ENCODE measurements at places on chromosomes 4 and X.

DNA sequence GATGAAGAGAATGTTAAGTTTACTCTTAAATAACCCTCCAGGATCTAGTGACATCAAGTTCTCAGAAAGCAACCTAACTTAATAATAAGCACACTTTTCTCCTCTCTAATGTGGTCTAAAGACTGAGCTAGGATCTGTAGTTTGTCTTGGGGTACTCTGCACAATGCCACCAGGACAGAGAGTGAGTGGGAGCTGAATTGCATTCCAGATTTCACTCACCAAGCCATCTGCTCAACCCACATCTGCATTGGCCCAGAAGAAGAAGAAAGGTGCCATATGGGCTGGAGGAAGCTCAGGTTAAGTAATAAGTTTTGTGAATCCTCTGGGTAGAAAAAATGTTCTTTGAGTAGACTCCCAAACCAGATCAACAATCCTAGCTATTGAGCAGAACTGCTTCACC, 384.6 kb downstream of the PPP3CA start:
- DNase-seq: no peak

DNA sequence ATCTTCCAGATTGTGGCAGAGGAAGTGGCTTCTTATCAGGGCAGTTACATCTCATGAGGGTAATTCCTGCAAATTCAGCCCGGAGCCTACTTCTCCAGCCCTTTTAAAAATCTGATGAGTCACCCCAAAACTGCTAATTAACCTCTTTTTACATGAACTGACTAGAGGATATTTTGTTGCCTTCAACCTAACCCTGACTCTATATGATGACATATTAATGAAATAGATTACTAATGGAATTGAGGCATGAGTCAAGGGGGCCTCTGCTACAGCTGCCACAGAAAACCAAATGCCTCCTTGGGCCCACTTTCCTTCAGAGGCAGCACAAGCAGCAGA, 72.5 kb downstream of the QRFPR start:
- DNase-seq: no peak

GRCh38 chr4:112141366-112142138, 3.7 kb upstream of the FAM241A start:
- DNase-seq: no peak

DNA sequence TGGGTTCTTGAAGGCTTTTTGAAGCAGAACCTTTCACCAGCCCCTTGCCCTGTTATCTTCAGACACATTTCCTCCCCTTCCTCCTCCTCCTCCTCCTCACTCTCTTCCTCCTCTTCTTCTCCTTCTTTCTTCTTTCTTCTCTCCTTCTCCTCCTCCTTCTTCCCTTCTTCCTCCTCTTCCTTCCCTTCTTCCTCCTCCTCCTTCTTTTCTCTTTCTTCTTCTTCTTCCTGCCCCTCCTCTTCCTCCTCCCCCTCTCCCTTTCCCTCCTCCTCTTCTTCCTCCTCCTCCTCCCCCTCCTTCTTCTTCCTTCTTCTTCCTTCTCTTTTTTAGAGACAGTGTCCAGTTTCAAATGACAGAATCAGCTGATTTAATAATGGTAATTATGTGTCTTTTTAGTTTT, 226.0 kb downstream of the DKK2 start:
- no peak for DNase-seq

GRCh38 chr4:6946497-6946896, 36.9 kb downstream of the TBC1D14 start:
- no peak for DNase-seq

GRCh38 chr4:29734343-29735213, 985.6 kb upstream of the PCDH7 start:
- no peak for DNase-seq

DNA sequence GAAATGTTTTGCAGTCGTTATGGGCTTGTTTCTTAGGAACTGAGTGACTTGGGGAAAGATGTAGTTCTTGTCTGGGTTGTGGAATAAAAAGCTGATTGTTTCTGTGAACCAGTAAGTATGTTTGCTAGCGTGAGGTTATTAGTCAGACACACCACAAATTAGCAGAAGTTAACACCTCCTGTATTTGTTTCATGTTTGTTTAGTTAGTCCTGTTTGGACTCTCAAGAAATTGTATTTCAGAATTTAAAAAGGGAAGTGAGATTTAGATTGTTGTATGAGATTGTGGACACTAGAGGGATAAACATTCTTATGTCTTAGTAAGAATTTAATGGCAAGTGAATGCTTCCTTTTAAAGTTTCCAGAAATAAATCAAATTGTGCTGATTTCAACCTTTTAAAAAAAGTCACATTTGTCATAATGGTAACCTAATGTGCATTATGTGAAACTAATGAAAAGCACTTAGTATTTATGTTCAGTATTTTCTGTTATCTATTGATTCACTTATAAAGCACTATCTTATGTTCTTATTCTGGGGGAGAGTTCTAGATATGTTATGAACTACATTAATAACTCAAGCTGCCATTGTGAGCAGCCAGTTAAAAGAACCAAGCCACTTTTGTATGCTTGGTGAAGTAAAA, 25.6 kb downstream of the ATP10D start:
- no peak for DNase-seq

- no peak for DNase-seq
Observed at GRCh38 chr4:36208893-36209473, 35.3 kb downstream of the ARAP2 start.

DNA sequence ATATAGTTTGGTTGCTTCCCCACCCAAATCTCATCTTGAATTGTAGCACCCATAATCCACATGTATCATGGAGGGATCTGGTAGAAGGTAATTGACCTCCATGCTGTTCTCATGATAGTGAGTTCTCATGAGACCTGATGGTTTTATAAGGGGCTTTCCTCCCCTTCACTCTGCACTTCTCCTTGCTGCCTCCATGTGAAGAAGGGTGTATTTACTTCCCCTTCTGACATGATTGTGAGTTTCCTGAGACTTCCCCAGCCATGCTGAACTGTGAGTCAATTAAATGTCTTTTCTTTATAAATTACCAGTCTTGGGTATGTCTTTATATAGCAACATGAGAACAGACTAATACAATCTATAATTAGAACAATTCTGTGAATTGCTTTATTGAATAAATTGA, 11.9 kb upstream of the DCAF4L1 start:
- no peak for DNase-seq

Data from cerebellar nuclear complex (tissue), 1 donor.